Progenitor cell of endocrine pancreas (in vitro differentiated cells): ENCODE measurements at places on chromosomes 12 and 14.

GRCh38 chr12:106142591-106143261 lies 4.0 kb upstream of the NUAK1 start:
- no peak for DNase-seq

DNA sequence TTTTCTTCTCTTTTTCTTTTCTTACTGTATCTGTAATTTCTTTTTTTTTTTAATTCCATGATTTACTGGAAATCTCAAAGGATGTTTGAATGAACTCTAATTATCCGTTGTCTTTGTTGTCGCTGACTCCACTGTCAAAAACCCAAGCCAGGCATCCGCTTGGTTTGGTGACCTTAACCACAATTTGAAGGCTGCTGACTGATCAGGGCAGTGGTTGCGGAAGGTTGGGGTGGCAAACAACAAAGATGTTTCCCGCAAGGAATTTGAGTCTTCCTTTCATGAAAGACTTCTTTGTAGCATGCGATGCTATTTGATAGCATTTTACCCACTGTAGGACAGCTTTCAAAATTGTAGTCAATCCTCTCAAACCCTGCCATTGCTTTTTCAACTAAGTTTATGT lies 1013.8 kb downstream of the DIO2 start:
- DNase-seq, result no peak

- no peak for DNase-seq
These were observed 60.7 kb downstream of the ZFC3H1 start for GRCh38 chr12:71602761-71603577.

- DNase-seq, result no peak
These were observed 34.4 kb downstream of the ATG14 start for GRCh38 chr14:55377236-55377635.

GRCh38 chr12:32698285-32698684 lies 19.2 kb downstream of the DNM1L start:
- DNase-seq, result no peak

- no peak for DNase-seq
These were observed 431.9 kb downstream of the BCAT1 start for GRCh38 chr12:24517000-24517399.

GRCh38 chr12:6469092-6469491 lies 1.4 kb downstream of the VAMP1 start:
- no peak for DNase-seq

DNA sequence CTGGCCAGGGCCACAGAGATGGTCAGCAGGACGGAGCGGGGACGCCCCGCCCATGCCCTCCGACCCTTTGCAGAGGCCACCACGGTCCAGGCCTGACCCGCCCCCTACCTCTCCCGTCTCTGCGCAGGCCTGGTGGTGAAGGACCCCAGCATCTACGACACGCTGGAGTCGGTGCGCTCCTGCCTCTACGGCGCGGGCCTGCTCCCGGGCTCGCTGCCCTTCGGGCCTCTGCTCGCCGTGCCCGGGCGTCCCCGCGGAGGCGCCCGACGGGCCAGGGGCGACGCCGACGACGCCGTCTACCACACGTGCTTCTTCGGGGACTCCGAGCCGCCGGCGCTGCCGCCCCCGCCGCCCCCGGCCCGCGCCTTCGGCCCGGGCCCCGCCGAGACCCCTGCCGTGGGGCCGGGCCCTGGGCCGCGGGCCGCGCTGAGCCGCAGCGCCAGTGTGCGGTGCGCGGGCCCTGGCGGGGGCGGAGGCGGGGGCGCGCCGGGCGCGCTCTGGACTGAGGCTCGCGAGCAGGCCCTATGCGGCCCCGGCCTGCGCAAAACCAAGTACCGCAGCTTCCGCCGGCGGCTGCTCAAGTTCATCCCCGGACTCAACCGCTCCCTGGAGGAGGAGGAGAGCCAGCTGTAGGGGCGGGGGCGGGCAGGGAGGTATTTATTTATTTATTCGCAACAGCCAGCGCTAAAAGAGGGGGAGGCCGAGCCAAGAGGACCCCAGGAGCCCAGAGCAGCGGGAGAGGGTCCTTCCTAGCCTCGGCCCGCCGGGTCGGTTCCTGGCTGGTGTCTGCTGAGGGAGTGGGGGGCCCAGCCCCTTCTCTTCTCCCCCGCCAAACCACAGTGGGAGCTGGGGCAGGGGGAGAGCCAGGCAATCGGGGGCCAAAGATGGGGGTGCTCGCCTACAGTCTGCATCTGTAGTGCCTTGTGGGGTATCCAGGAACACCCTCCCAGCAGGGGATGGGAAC lies 8.1 kb downstream of the TAMALIN start:
- no peak for DNase-seq

DNA sequence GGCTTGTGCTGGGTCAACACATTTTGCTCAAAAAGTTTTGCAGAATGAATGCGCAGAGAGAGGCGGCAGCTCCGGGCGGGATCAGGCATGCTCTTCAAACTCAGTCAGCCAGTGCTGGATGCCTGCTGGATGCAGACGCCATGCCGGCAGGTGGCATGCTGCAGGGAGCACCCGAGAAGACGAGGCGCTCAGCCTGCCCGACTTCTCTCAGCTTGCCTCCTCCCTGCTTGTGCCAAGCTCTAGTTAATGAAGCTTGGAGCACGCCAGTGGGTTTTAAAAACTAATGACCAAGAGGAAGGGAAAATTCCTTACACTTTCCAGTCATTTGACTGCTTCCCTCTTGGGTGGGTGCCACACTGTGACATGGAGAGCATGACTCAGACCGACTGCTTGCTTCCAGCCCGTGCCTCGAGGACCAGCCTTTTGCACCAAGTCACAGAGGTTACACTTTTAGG lies 39.8 kb downstream of the SLC24A4 start:
- DNase-seq, result no peak

DNA sequence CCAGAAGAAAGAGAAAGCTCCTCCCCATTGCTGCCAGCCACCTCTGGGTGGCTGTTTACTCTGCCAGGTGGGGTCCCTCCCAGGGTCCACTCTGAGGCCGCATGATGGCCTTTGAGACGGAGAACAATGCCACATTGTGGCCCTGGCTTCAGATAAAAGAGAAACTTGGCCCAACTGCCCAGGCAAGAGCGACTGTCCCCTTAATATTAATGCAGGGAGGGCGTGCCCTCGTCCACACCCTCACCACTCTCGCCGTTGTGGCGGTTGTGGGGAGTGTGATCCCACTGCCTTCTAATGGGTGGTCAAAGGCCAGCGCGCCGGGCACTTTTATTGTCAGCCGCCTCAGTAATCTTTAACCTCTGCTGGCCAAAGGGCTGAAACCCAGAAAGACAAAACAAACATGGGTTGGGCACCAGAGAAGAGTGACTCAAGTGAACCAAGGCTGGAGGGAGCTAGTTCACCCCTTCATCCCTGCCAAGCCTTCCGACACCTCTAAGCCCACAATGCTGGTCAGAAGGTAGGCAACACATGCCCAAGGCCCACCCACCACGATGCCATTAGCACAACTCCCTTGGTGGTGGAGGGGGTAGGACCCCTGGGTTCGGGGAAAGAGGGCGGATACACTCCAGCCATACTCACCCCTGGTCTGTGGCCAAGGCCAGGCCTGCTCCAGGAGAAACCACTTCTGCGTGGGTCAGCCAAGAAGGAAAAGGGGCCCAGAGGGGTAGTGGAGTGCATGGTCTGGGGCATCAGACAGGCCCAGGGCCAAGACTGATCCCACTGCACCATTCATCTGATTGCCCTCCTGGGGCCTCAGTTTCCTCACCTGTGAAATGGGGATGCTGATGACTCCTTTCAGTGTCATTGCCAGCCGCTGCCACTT lies 44.5 kb upstream of the BCL11B start:
- no peak for DNase-seq

DNA sequence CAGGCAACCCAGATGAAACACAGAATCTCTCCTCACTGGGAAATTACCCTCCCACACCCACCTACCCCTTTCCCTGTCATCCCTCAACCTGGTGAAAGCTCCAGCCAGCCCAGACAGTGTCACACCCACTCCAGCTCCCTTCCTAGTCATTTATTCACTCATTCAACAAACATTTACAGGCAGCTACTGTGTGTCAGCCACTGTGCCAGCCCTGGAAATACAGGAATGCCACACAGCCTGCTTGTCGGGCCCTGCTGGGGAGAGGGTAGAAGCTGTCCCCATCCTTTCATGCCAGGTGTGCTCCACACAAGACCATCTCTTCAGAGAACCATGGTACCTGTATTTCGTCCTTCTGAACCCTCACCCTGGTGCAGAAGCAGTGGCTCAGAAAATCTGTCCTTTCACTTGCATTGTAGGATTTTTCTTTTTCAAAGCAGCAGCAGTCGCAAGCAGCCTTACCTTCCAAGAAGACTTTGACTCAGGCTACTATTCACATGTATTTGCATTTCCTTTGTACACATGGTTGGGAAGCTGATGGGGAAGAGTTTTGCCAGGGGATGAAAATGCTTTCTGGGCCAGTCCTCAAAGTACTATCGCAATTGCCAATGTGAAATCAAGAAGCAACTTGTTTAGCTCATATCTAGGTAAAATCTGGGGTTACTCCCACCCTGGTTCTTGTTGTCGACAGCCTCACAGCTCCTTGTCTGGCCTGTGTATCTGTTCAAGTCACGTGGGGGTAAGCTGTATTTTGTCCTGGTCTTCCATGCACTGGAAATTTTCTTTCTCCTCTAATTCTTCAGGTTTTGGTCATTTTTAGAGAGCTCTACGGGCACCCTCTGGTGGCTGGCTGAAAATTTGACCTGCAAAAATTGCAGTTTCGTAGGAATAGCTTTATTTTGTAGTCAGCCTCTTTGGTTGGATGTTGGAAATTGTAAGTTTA lies 147.4 kb upstream of the EGLN3 start:
- no peak for DNase-seq

GRCh38 chr12:76202621-76203020 lies 118.1 kb upstream of the NAP1L1 start:
- no peak for DNase-seq

DNA sequence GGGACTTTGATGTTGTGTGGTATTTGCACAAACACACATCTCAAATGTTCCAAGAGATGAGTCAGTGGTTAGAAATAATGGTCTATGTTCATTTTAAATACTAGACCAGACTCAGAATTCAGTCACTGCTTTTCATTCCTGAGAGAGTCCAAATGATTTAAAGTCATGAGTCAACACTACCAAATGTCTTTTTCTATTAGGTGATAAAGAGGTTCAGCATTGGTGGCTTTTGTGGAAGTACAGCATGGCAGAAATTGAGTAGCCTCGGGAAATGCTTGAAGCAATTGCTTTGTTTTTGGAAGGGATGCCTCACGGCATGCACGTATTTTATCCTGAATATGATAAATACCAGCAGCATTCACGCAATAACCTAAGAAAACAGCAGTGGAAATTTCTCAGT lies 115.7 kb downstream of the DIO2 start:
- no peak for DNase-seq

- DNase-seq, result no peak
These were observed 33.4 kb upstream of the SMOC1 start for GRCh38 chr14:69845787-69846186.

GRCh38 chr14:51261151-51261550 lies 21.1 kb downstream of the TMX1 start:
- DNase-seq, result no peak

GRCh38 chr12:9327320-9327719 lies 119.1 kb upstream of the PZP start:
- DNase-seq, result no peak

DNA sequence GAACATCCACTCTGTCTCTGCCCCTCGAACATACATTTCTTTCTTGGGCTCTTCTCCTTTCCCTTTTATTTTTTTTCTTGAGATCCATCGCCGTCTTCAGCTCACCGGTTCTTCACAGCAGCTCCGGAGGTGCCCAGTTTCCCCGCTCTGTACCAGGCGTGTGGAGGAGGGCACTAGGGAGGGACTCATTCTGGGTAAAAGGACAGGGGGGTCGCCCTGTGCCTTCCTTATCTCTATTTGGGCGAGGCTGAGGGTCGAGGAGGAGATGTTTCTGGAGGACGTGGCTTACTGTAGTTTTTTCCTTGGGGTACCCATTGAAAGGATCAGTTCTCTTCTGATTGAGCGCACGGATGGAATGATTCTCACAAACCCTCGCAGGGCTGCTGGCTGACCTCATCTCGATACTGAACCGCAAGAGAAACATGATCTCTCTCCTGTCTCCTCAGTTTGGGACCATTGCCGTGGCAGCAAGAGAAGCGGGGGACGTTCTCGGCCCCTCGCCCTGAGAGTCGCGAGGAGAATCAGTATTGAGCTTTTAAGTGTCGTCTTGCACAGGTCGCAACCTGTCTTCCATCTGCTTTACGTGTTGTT lies 386 bp downstream of the LIN52 start:
- DNase-seq, result peak; percentile 14

GRCh38 chr14:22594156-22594716 lies 3.9 kb upstream of the ABHD4 start:
- no peak for DNase-seq

GRCh38 chr12:24414480-24414879 lies 465.0 kb upstream of the SOX5 start:
- no peak for DNase-seq
